T-helper 17 cell (primary cell): ENCODE measurements at places on chromosomes 5 and 9. TPM values are rescaled to one million over a fixed set of nuclear protein-coding genes. Genes with fewer than 3 reads are reported as not detected.
A peak's percentile ranks its signal among the peaks of the same experiment; 100 is the strongest.

The SLC1A3 gene
- not detected for total RNA-seq

- H3K27me3 ChIP-seq: peaks cover 5% of the 10 kb centered on the region
- no peak for DNase-seq
- peaks cover 9% of the 10 kb centered on the region for H3K4me1 ChIP-seq
- H3K4me3 ChIP-seq: no peak overlapping the region
- peaks cover 2% of the 10 kb centered on the region for H3K36me3 ChIP-seq
Measured at GRCh38 chr9:76591256-76591950, 132.4 kb downstream of the GCNT1 start.

The CNTNAP3B gene
- total RNA-seq: not detected

DNA sequence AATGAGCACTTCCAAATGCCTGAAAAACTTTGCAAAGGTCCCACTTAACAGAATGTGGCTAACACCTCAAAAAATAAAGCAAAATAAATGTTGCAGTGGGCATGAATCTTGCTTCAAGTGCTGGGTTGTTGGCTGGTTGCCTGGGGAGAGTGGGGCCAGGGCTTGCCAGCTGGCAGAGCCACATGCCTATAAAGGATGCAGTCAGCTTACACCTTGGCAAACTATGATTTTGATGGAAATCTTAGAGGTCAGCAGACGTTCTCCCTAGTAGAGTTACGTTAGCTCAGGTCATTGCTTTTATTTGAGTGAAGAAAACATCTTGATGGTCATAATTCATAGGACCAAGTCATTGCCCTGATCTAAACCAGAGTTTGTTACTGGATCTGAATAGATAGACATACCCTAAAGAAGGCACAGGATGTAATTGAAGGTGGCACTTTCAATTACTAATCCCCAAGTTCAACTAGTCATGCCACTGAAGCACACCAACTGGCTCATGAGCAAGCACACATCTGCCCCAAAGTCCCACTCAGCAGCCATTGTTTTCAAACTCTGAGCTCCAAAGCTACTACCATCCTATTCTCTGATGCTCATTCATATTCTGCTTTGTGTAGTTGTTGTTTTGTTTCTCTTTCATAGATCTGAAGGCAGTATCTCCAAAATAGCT is 51.2 kb upstream of the ZSWIM6 start:
- H3K27me3 ChIP-seq: no peaks in the 10 kb centered on the region
- H3K36me3 ChIP-seq: no peaks in the 10 kb centered on the region
- no peak overlapping the region for H3K4me3 ChIP-seq
- peak overlapping the region; percentile 8 for H3K27ac ChIP-seq
- H3K4me1 ChIP-seq: peaks cover 9% of the 10 kb centered on the region
- no peak for DNase-seq

The IL31RA gene
- not detected for total RNA-seq

- H3K27ac ChIP-seq: no peak overlapping the region
- peaks cover 12% of the 10 kb centered on the region for H3K4me1 ChIP-seq
- no peak overlapping the region for H3K4me3 ChIP-seq
- H3K27me3 ChIP-seq: peaks cover 21% of the 10 kb centered on the region
Measured at GRCh38 chr9:123356851-123357742, 1.1 kb downstream of the CRB2 start.

DNA sequence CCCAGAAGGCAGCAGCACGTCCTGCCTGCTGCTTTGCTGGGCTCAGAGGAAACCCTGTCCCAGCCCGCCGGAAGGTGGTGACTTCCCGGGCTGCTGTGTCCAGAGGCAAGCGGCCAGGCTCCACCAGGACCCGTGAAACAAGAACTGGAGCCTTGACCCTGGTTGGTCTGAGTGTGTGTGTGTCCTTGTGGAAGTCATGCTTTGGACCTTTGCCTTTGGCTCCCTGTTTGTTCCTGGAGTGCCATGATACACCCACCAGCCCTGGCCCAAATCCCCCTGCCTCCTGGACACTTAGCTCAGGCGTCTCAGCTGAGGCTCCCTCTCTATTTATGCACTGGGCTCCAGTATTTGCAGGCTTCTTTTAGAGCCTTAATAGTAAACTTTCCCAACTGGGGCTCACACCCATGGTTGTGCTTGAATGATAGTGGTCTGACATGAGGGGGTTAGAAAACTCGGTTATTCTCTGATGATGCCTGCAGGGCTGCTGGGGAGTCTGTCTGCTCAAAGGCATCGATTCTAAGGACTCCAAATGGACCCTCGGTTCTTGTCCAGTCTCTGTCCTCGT is 72.2 kb downstream of the C9orf50 start:
- peaks cover 2% of the 10 kb centered on the region for H3K36me3 ChIP-seq
- H3K27ac ChIP-seq: no peak overlapping the region
- DNase-seq: no peak
- peaks cover 52% of the 10 kb centered on the region for H3K27me3 ChIP-seq

DNA sequence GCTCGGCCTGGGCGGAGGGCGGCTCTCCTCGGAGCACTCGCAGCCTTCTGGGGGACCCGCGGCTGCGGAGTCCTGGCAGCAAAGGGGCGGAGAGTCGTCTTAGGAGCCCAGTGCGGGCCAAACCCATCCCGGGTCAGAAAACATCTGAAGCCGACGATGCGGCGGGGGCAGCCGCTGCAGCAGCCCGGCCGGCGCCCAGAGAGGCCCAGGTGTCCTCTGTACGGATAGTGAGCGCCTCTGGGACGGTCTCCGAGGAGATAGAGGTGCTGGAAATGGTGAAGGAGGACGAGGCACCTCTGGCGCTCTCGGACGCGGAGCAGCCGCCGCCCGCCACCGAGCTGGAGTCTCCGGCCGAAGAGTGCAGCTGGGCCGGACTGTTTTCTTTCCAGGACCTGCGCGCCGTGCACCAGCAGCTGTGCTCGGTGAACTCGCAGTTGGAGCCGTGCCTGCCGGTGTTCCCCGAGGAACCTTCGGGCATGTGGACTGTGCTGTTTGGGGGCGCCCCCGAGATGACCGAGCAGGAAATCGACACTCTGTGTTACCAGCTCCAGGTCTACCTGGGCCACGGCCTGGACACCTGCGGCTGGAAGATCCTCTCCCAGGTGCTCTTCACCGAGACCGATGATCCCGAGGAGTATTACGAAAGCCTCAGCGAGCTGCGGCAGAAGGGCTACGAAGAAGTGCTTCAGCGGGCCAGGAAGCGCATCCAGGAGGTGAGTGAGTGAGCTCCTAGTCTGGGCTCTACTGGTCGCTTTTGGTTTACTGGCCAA is 1.2 kb downstream of the JMY start:
- H3K27ac ChIP-seq: peak overlapping the region; percentile 98
- no peaks in the 10 kb centered on the region for H3K27me3 ChIP-seq
- H3K4me1 ChIP-seq: peaks cover 22% of the 10 kb centered on the region
- DNase-seq: peak; percentile 24

- no peak overlapping the region for H3K4me3 ChIP-seq
- H3K27me3 ChIP-seq: no peaks in the 10 kb centered on the region
- no peak overlapping the region for H3K27ac ChIP-seq
- DNase-seq: no peak
- H3K36me3 ChIP-seq: no peaks in the 10 kb centered on the region
Measured at GRCh38 chr5:27969157-27969556, 930.8 kb upstream of the CDH9 start.
